ENCODE measurements at places on chromosomes 7 and 10.

- no peak for DNase-seq
Observed at GRCh38 chr10:57362811-57363210, 904.9 kb downstream of the IPMK start.

DNA sequence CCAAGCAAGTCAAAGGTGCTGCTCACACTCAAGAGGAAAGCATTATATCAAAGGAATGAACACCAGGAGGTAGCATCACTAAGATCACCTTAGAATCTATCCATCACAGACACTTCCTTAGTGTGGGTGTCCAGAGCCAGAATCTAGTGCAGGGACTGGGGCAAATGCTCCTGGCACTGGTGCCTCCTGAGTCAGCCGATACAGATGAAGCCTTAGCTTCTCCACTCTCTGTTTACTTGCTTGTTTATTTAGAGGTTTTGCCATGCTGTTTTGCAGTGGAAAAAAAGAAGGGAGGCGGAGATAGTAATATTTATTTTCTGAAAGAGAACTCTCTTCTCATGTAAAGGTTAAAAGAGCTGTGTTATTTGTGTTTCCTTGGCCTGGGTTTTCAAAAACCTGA lies 303.1 kb downstream of the WDR11 start:
- no peak for DNase-seq

DNA sequence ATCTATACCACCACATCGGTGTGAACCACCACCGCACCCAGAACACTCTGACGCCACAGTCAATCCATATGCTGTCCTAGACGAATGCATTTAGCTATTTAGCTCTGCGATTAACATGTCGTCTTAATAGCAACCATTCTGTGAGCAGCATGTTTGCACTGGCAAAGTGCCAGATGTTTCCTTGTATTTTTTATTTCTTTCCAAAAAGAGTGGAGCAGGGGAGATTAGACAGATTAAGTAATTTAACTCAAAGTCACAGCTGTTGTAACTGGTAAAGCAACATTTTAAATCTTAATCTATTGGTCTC lies 57.0 kb upstream of the ARL4A start:
- DNase-seq: no peak

- no peak for DNase-seq
Observed at GRCh38 chr10:132420469-132420980, 23.5 kb downstream of the PWWP2B start.

GRCh38 chr7:67614843-67615242 lies 618.2 kb downstream of the TYW1 start:
- DNase-seq: no peak

GRCh38 chr10:89384474-89385340 lies 6.9 kb downstream of the IFIT1B start:
- no peak for DNase-seq

DNA sequence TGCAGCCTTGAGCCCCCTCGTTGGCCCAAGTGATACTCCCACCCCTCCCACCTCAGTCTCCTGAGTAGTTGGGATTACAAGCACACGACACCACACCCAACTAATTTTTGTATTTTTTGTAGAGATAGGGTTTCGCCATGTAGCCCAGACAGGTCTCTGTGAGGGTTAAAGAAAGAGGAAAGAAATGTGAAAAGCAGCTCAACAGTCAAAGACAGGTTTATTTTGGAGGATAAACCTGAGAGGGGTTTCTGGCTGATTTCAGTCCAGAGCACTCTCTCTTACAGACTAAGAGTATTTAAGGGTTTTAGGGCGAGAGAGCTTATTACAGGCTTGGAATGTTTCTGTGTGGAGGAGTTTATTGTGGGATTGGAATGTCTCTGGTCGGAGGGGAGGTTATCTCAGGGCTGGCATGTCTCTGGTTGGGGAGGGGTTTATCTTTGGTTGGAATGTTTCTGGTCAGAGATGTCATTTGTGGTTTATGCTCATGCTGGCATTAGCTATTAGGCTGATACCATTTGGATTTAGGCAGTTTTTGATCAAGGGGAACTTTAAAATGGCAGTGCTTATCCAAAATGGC lies 26.1 kb upstream of the SNX10 start:
- DNase-seq: no peak

- no peak for DNase-seq
Observed at GRCh38 chr10:86730227-86730626, 26.2 kb upstream of the BMPR1A start.

- no peak for DNase-seq
Observed at GRCh38 chr10:132368391-132368790, 28.6 kb upstream of the PWWP2B start.

- DNase-seq: no peak
Observed at GRCh38 chr7:116407165-116407564, 92.4 kb upstream of the CAV2 start.

- no peak for DNase-seq
Observed at GRCh38 chr7:111429781-111430180, 132.5 kb downstream of the IMMP2L start.

DNA sequence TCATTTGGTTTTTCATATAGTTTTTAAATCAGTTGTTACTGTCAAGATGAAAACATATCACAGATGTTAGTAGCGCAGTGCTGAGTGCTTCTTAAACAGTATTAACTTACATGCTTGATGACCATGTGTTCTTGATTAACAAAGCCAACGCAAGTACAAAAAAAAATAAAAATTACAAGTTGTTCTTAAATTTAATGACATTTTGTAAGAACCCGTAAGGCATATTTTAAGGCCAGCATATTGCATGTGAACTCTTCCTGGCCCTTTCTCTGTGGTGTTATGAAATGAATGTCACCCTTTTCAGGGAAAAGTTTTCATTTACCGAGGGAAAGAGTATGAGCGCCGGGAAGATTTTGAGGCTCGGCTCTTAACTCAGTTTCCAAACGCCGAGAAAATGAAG lies 140.4 kb upstream of the NPS start:
- DNase-seq: no peak

Data from Jurkat, Clone E6-1 (cell line).